Activated T-cell treated with anti-CD3 and anti-CD28 coated beads, Interleukin-2, amount 50 U/mL, for 72 hours (primary cell): ENCODE measurements at places on chromosomes 3 and 15. TPM values are rescaled to one million over a fixed set of nuclear protein-coding genes. Genes with fewer than 3 reads are reported as not detected.
A peak's percentile ranks its signal among the peaks of the same experiment; 100 is the strongest.

The ROPN1 gene
- not detected for total RNA-seq

The FBXO40 gene
- not detected for total RNA-seq

GRCh38 chr3:8223766-8224165 is 277.9 kb upstream of the LMCD1 start:
- DNase-seq: no peak

The ZNF385D gene
- total RNA-seq: not detected

DNA sequence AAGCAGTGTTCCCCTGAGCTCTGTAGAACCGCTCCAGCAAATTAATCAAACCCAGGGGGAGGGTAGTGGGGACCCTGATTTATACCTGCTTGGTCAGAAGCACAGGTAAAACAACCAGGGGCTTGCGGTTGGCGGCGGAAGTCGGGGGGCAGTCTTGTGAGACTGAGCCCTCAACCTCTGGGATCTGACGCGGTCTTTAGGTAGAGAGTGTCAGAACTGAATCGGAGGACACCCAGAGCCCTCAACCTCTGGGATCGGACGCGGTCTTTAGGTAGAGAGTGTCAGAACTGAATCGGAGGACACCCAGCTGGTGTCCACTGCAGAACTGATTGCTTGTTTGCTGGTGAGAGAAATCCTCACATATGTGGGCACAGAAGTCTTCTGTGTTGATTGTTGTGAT is 12.9 kb upstream of the PAQR5 start:
- DNase-seq: no peak

GRCh38 chr15:94526071-94526689 is 294.8 kb downstream of the MCTP2 start:
- no peak for DNase-seq

- DNase-seq: no peak
Measured at GRCh38 chr3:74351213-74351612, 263.2 kb downstream of the CNTN3 start.

DNA sequence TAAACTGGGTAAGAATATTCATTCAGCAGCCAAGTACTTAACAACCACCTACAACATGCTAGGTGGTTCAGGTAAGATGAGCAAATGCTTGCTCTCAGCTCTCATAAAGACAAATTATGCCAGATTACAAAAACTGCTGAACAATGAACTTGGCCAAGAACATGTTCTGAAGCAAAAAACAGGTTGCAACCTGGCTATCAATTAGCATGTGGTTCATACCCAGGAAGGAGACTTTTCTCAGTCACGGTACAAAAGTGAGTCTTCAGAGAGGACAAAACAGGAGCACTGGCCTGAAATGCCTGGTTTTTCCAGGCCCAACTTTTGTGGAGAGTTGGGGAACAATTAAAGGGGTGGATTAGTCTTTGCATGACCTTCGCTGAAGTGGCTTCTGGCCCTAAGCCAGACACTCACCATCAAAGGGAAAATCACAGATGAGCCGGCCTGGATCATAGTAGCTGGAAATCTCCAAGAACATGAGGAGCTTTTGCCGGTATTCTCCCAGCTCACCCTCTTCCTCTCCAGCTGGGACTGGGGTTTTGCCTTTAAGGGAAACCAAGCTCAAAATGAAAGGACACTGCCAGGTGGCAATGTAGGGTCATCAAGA is 7.6 kb upstream of the PLA2G4F start:
- DNase-seq: no peak

The LTF gene
- not detected for total RNA-seq

DNA sequence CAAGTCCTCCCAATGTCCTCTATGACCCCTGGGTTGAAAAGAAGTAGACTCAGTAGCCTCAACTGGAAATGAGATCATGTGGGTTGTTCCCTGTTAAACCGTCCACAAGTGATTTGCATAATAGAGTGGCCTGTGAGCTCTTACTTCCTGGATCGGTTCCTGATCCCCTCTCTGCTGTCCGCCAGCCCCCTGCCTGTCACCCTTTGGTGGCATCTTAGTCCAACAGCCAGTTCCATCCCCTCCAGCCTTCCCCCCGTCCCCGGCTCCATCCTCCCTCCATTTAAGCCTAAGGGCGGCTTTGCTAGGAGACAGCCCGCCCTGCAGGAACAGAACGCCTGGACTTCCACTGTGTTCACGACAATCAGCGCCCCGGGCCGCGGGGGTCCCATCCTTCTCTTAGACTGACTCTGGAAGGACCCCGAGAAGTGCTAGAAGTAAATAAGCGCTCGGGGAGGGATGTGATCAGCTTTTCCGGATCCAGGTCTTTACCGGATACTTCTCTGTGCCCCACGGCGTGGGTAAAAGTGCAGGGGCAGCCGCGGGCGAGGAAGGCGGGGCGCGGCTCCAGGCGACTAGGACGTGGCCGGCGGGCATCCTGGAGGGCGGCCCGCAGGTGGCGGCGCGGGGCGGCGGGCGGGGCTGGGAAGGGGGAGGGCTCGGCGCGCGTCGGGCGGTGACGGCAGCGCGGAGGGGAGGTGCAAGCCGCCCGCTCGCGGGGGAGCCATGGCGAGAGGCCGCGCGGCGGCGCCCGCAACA is 51.2 kb upstream of the ULK4 start:
- peak; percentile 78 for DNase-seq

GRCh38 chr15:31352339-31352751 is 25.7 kb downstream of the KLF13 start:
- DNase-seq: no peak
